ENCODE measurements at places on chromosomes 6 and 20. TPM values are rescaled to one million over a fixed set of nuclear protein-coding genes. Genes with fewer than 3 reads are reported as not detected.
A peak's percentile ranks its signal among the peaks of the same experiment; 100 is the strongest.

- no peak for ATAC-seq
Observed at GRCh38 chr20:24432046-24432442, 37.4 kb upstream of the SYNDIG1 start.

GRCh38 chr6:169370666-169371343 lies 117.2 kb upstream of the THBS2 start:
- no peak for ATAC-seq

DNA sequence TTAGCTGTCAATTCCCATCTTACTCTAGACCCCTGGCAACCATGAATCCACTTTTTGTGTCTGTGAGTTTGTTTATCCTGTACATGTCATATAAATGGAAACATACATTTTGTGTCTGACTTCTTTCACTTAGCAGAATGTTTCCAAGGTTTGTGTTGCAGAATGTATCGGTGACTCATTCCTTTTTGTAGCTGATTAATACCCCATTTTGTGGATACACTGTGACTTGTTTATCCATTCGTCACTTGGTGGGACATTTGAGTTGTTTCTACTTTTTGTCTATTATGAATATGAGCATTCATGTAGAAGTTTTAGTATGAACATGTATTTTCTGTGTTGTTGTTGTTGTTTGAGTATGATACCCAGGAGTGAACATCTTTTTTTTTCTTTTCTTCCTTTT lies 21.4 kb downstream of the CDYL start:
- ATAC-seq: peak; percentile 72

OXT gene
- total RNA-seq: not detected

TFAP2C gene
- not detected for total RNA-seq

FAM83D gene
- total RNA-seq: 15.9 TPM

Data from activated T-helper 17 cell treated with anti-CD3 and anti-CD28 coated beads, Interleukin-2, amount 50 U/mL, for 72 hours (primary cell).